Brain (organoid and tissue), 16 donors: ENCODE measurements at places on chromosomes 16 and 17.

- DNase-seq, result no peak
These were observed 87.4 kb downstream of the ANKRD11 start for GRCh38 chr16:89402962-89403361.

DNA sequence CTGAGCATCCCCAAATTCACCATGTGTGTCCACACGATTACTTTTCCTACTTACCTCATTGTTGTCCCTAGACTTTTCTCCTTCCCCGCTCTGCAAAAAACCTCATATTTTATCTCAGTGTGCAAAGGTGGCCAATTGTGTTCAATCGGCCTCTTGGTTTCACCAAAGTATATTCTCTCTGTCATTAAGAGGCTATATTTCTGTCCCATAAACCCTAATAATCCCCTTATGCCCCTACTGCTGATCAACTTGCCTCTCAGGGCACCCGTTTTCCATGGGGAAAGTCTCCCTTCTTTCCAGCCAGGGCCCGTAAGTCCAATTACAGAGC, 11.6 kb downstream of the CES2 start:
- no peak for DNase-seq

DNA sequence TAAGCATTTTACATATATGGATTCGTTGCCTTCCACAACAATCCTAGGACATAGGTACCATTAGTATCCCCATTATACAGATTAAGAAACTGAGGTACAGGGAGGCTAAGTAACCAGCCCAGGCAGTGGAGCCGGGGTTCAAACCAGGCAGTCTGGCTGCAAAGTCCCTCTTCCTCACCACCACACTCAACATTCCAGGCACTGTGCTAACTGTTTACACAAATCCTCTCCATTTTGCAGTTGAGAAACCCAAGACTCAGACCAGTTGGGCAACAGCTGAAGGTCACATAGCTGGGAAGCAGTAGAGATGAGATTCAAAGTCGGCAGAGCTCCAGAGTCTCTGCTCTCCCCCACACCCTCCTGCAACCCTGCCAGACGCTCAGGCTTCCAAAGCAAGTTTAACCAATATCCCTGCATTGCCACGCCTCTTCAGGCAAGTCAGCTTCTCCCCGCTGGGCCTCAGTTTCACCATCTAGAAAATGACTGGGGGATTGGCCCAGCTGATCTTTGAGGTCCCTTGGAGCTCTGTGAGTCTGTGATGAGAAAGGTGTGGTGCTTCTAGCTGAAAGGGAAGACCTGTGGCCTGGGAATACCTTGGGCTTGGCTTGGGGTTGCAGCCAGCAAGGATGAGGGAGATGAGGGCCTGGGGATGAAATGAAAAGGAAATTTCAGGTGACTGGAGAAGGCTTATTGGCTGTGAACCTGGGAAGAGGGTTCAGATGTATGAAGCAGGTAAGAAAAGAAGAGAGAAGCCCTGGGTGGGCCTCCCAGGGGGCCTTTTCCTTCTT, 14.0 kb downstream of the CCR7 start:
- no peak for DNase-seq

DNA sequence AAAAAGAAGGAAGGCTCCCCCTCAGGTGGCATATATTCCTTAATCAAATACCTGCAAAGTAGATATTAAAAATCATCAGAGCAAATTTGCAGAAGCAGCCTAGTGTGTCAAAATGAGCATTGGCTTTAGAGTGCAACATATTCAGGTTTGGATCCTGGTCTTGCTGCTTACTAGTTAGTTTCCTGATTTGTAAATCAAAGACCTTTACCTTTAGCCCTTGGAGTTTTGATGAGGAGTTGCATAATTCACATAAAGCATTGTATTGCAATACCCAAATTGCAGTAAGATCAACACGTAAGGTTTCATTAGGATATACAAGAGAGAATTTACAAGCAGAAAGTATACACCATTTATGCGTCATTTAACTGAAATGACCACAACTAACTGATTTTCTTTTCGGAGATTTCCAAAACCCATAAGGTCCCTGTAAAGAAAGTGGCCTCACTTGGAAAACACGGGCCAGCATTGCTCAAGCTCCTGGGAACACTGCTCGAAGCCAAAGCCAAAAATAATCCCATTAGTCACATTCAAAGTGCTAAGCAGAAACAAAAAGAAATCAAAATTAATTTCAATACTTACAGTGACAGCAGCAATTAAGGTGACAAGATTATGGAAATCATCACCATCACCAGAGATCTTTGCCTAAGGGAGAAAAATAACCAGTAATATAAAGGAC, 415.9 kb upstream of the ERCC4 start:
- no peak for DNase-seq
